ENCODE measurements at places on chromosomes 1 and 21. TPM values are rescaled to one million over a fixed set of nuclear protein-coding genes. Genes with fewer than 3 reads are reported as not detected.

- H3K27me3 ChIP-seq: no peaks in the 10 kb centered on the region
- H3K36me3 ChIP-seq: no peaks in the 10 kb centered on the region
- H3K4me1 ChIP-seq: no peaks in the 10 kb centered on the region
- H3K4me3 ChIP-seq: no peak overlapping the region
- DNase-seq: no peak
Observed at GRCh38 chr1:81585371-81585770, 215.4 kb upstream of the ADGRL2 start.

DNA sequence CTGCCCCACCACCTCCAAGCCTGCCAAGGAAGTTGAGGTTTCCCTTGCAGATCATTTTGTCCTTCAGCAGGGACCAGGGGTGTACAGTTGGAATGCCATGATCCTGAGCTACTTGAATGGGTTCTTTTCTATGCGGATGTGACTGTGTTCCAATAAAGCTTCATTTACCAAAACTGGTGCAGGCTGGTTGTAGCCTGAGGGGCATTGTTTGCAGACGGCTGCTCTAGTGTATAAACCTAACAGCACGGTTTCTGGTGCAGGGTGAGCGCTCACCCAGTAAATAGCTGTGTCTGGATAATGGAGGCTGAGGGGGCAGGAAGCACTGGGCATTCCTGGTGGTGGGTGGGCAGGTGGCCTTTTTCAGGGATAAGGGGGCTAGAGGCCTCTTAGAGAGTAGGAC lies 72.7 kb upstream of the ACTL8 start:
- H3K27me3 ChIP-seq: peaks cover 20% of the 10 kb centered on the region
- H3K36me3 ChIP-seq: no peaks in the 10 kb centered on the region
- no peak for DNase-seq
- no peak overlapping the region for H3K4me3 ChIP-seq
- H3K4me1 ChIP-seq: peaks cover under 1% of the 10 kb centered on the region

GRCh38 chr21:34822942-34823341 lies 154.1 kb downstream of the CLIC6 start:
- no peak for DNase-seq
- peaks cover 35% of the 10 kb centered on the region for H3K36me3 ChIP-seq
- H3K27me3 ChIP-seq: no peaks in the 10 kb centered on the region
- H3K27ac ChIP-seq: no peak overlapping the region
- H3K4me3 ChIP-seq: no peak overlapping the region

DNA sequence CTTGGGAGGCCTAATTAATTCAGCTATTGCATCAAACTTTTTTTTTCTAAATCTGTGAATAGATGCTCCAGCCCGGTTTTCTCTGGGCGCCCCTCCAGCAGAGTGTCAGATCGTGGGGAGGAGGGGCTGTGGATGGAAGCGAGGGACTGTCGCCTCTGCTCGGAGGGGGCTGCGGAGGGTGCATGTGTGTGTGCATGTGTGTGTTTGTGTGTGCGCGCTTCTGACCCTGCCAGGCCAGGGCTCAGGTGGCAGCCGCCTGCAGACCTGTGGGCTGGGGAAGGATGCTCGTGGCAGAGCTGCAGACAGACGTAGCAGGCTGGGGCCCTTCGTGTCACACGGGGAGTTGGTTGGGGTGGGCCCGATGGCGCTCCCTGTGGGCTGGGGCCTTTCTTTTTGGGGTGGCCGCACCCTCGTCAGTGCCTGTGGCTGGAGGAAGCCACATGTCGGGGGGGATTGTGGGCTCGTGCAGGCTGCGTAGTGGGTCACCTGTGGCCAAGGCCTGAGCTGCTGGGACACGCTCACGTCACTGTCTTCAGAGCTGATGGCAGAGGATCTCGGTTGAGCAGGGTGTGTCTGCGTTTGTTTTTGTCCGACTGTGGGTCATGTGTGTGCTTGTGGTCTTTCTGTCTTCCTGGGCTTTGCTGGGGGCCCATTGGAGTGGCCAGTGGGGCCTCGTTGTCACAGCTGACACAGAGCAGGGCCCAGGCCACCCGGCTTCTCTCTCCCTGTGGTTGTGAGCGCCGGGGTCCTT lies 2.8 kb downstream of the SKI start:
- H3K36me3 ChIP-seq: no peaks in the 10 kb centered on the region
- no peak for DNase-seq
- no peaks in the 10 kb centered on the region for H3K27me3 ChIP-seq

Gene RPTN
- not detected for total RNA-seq

Gene RNPC3
- total RNA-seq: 16.8 TPM

Gene DNAJB4
- 8.9 TPM for total RNA-seq

All from natural killer cell treated with Interleukin-12 subunit alpha and Interleukin-12 subunit beta and Interleukin-15 and Interleukin-18, amount 100 ng/mL, for 72 hours (primary cell).